ENCODE measurements at places on chromosomes 13 and 19. TPM values are rescaled to one million over a fixed set of nuclear protein-coding genes. Genes with fewer than 3 reads are reported as not detected.

Gene LILRB2
- total RNA-seq, result not detected

Gene KISS1R
- total RNA-seq, result 14.0 TPM

Gene KLK14
- 0.32 TPM for total RNA-seq

Gene C19orf18
- 0.29 TPM for total RNA-seq

Gene ZNF221
- 1.0 TPM for total RNA-seq

Gene MPV17L2
- total RNA-seq, result 9.6 TPM

Gene CFAP97D2
- total RNA-seq, result not detected

Gene APOC4
- total RNA-seq, result not detected

Gene FSD1
- total RNA-seq, result 22.0 TPM

Gene IGFLR1
- total RNA-seq, result 143 TPM

Gene SERPINE3
- not detected for total RNA-seq

Gene HCN2
- total RNA-seq, result 0.18 TPM

Gene SRRM5
- total RNA-seq, result 0.41 TPM

GRCh38 chr19:4589579-4590410 lies 30.3 kb upstream of the SEMA6B start:
- DNase-seq, result peak; percentile 52

DNA sequence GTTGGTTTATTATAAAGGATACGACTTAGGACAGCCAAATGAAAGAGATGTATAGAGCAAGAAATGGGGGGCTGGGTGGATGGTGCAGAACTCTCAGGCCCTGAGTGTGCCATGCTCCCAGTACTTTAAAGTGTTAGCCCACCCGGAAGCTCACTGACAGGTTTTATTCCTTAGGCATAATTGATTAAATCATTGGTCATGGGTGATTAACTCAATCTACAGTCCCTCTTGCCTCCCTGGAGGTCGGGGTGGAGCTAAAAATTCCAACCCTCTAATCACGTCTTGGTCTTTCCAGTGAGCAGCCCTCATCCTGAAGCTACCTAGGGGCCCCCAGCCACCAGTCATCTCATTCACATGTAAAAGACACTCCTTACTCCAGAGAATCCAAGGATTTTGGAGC lies 9.9 kb upstream of the LEUTX start:
- DNase-seq, result no peak

DNA sequence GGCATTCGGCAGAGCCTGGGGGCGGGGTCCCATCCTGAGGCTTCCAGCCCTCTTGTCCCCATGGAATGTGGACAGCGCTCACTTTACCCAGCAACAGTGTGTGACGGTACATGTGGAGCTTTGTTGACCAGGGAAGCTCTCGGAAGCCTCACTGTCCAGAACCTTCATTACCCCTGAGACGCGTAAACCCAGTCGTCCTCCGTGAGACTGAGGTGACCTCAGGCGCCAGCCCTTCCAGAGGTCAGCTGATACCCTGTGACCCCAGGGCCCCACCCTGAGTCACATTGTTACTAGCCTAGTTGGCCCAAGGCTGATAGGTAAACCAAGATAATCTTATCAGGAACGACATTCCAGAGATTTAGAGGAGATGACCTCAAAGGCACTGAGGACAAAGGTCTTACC lies 10.2 kb upstream of the TMEM160 start:
- DNase-seq, result no peak

DNA sequence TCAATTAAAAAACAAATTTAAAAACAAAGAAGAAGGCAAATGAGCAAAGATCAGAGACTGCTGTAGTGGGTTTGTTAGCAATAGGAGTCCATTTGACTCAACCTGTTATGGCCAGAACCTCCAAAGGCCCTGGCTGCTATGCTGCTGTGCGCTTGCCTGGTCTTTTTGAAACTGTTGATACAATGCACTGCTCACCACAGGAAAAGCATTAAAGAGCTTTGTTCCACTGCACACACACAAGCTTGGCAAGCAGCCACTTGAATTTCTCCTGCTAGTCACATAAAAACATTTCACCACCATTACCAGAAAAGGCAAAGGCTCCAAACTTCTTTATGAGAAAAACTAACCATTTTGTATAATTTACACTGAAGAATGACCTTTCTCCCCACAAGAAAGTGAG lies 132.2 kb downstream of the FREM2 start:
- no peak for DNase-seq

GRCh38 chr13:24254146-24254841 lies 55.1 kb upstream of the C1QTNF9 start:
- peak; percentile 81 for DNase-seq

DNA sequence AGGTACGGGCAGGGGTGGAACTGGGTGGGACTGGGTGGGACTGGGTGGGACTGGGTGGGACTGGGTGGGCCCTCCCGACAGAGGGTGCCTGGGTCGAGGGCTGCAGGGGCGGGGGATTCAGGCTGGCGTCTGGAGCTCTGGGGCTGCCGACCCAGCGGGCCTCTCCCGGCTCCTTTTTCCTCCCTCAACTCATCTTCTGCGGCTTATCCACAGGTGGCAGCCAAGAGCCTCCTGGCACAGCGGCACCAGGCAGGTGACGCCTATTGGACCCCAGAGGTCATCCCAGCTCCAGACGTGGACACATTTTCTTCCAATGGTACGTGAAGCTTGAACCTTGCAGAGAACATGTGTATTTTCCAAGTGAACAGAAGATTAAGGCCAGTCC lies 533 bp downstream of the ZNF544 start:
- peak; percentile 45 for DNase-seq

DNA sequence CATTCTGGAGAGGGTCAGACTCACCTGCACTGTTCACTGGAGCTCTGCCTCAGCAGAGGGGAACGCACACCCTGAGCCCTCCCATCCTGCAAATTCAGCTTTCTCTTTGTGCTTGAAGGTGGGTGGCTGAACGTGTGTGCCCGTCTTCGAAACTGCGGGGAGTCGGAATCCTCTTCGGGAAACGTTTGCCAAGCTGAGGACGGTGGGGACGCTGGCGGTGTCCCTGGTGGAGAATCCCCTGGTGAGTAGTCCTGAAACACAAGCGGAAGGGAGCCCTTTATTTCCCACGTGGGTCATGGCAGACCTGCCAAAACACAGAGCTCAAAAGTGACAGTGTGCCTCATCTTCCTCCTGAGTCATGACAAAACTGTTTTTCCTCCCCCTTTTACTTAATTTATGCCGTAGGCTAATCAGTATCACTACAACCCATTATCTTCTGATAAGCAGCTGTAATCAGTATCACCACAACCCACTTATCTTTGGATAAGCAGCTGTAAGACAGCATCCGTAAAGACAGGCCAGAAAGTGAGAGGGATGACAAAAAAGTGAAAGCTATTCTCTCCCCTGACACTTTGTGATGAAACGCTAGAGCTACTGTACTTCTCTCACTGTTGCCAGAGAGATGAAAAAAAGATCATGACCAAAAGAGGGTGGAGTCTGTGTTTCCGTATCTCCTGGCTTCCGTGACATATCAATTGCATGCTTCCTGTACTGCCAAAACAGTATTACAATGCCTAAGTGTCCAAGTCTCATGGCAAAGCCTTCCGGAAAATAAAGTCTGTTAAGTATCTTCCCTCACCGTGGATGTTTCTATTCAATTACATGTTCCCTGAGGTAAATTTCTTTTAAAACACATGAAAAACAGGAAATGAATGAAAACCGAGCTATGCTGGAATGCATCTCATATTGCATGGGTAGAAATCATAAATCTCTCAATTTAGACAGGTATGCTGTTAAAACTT lies 155.5 kb downstream of the TBC1D4 start:
- DNase-seq, result peak; percentile 77

DNA sequence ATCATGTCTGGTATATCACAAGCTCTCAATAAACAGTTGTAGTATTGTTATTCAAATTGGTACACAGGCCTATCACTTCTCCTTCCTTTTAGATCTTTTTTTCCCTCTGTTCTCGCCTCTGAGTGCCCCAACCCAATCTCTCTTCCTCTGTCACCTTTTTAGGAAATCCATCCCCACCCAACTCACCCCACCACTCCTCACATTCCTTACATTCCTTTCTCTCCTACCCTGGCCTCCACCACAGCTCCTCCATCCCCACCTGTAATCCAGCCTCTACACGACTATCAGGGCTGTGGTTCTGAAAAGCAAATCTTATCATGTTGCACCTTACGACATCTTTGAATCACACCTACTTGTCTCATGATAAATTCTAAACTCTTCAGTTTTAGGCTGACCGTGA lies 545.4 kb upstream of the GPC6 start:
- no peak for DNase-seq

GRCh38 chr19:29478578-29479565 lies 46.9 kb upstream of the VSTM2B start:
- DNase-seq, result peak; percentile 40

DNA sequence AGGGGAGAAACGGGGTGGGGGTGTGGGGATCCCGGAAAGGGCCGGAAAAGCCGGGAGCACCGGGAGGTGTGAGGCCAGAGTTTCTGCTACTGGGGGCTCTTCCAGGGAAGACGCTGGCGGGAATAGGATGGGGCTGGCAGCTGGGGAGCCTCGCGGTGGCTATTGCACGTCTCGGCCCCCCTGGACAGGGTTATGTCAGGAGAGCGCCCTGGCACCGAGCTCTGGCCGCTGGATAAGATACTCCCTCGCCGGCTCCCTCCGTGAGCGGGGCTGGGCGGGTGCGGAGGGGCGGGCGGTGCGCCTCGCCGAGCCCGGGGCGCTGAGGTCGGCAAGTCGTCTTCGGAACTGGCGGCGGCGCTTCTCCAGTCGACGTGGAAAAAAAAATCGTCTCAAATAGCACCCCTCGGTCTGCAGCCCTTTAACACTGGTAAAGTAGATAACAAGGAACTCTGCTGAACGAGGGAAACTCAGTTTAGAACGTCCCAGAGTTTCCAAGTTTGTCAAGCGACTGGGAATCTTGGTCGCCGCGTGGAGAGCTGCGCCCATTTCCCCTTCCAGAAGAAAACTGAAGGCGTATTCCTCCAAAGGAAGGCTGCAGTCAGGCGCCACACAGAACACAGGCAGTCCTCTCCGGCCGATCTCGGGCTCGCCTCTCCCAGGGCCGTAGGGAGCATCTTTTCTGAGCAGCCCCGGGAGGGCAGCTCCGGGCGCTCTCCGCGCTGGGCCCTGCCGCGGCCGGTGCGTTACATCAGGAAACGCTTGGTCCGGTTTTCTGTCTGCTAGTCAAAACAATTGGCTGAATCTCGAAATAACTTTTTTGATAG lies 115.1 kb downstream of the KCNRG start:
- DNase-seq, result peak; percentile 40

DNA sequence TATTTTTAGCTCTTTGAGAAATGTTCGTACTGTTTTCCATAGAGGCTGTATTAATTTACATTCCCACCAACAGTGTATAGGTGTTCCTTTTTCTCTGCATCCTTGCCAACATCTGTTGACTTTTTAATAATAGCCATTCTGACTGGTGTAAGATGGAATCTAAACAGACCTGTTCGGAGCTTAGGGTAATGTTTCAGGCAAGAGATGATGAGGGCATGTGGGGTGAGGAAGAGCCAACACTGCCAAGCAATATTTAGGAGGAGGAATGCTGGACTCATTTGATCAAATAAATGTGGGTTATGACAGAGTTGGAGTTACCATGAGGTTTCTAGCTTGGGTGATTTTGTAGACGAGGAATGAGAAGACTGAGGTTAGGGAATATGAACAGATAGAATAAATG lies 382.9 kb downstream of the KLF12 start:
- no peak for DNase-seq

GRCh38 chr19:44729516-44730033 lies 18.9 kb upstream of the BCL3 start:
- no peak for DNase-seq

GRCh38 chr13:51524829-51525566 lies 59.3 kb upstream of the WDFY2 start:
- no peak for DNase-seq

GRCh38 chr19:7348587-7349230 lies at the start of gene ARHGEF18:
Gene ARHGEF18 (plus strand): TSS chr19:7348937. CDS start chr19:7362891, 13,954 bp downstream.
- peak; percentile 75 for DNase-seq

- DNase-seq, result no peak
Observed at GRCh38 chr13:111129465-111130115, 14.5 kb downstream of the ARHGEF7 start.

DNA sequence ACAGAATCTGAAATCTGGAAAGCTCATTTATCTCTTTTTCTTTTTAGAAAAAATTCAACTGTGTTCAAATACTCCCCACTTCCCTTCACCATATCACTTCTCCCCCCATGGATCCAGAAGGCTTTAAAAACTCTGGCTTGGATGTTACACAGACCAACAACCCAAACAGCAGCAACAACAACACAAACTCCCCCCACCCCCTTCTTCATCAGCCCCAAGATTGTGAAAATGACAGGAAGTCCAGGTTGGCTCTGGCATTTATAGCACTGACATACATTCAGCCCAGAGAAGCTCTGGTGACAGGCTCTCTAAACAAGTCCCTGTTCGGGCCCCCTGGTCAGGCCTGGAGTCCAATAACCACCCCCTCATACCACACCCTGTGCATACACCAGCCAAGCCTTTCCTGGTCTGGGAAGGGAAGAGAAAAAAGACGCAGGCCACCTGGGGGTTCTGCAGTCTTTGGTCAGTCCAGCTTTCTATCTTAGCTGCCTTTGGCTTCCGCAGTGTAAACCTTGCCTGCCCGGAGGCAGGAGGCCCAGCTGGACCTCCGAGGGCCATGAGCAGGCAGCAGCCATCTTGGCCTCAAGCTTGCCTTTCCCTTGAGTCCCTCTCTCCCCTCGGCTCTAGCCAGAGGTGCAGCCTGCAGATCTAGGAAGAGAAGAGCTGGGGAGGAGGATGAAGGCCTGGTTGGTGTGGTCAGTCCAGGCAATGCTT lies 6.8 kb downstream of the CDX2 start:
- no peak for DNase-seq

GRCh38 chr13:32314271-32315237 lies 609 bp downstream of the ZAR1L start:
- DNase-seq, result peak; percentile 89

DNA sequence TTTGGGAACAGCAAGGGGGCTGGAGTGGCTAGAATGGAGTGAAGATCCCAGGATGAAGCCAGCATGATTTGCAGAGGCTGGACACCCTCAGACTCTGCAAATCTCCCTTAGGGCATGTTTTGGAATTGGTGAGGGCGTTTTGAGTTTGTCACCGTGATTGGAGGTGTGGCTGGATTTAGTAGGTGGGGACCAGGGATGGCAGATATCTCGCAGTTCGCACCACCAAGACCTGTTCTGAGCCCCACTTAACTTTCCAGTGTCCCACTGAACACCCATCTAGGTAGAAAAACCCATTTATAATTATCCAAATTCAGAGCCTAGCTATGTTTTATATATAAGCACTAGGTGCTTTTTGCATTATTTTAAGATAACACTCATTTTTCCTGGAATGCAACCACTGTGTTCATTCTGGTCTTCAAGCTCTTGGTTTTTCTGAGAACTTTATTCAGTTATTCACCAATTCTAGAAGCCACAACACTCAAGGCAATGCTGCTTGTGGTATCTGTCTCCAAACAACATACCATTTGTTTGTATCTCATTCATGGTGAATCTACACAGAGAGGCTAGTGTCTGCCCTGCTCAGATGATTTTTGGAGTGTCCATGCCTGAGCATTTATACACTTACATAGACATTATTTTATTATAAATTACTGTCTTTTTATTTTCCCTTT lies 3.0 kb upstream of the NANOS2 start:
- peak; percentile 40 for DNase-seq
